Renal cortex interstitium (tissue), 15 donors: ENCODE measurements at places on chromosomes 3 and 15.

GRCh38 chr3:189529468-189529867, 101.7 kb upstream of the TP63 start:
- DNase-seq, result no peak

- no peak for DNase-seq
Measured at GRCh38 chr3:117003501-117003900, 293.9 kb downstream of the TUSC7 start.

- no peak for DNase-seq
Measured at GRCh38 chr3:188780193-188781147, 391.3 kb upstream of the TPRG1 start.

DNA sequence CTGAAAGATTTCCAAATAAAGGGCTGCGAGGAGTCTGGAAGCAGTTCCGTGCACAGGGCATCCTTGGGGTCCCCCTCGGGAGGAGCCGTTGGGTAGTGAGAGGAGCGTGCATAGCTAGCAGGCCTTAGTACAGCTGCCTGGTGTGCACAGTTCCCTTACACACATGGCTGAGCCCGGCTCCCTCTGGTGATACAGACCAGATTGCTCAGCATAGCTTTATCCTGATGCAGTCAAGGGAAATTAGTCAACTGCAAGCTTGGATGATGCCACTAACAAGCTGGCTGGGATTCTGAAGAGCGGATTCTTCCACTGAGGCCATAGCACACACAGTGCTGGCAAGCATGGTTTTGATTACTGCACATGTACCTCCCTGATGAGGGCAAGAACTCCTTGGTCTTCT, 349.4 kb downstream of the LRTM1 start:
- DNase-seq, result no peak

GRCh38 chr3:21392526-21392925, 358.5 kb downstream of the ZNF385D start:
- no peak for DNase-seq

DNA sequence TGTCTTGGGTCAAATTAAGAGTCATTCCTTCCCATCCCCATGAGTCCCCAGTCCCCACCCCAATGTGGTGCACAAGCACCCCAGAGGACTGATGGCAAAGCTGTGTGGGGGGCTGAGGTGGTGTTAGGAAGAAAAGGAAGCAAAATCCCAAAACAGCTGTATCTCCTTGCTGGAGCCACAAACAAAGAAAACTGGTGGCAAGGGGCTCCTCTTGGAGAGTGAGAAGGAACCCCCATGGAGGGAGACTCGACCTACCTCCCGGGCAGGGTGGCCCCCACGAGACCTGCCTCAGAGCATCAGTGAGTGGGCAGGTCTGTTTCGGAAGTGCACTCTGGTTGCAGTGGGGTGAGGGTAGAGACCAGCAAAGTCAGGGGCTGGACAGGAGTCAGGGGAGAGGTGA, 29.2 kb downstream of the PRR23E start:
- no peak for DNase-seq

GRCh38 chr15:53324061-53324460, 435.4 kb downstream of the WDR72 start:
- no peak for DNase-seq

GRCh38 chr3:34207002-34207401, 408.6 kb downstream of the PDCD6IP start:
- no peak for DNase-seq

- DNase-seq, result no peak
Measured at GRCh38 chr3:71276531-71276930, 307.0 kb downstream of the FOXP1 start.

DNA sequence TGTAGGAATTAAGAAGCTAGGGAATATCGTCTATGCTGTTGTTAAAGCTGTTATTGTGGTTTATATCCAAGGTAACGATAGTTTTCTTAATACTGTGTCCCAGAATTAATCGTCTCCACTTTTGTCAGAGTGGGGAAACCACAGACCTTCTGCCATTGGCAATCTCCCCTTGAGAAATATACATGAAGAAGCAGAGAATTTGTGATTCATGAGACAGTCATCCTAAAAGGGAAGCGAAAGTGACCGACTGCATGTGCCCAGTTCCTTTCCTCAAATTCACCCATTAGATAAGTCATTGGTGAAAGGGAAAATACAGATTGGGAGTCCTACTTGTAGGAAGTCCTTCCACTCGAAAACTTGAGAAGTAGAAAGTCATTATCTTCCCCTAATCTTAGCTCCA, 26.6 kb downstream of the DIPK2A start:
- no peak for DNase-seq

DNA sequence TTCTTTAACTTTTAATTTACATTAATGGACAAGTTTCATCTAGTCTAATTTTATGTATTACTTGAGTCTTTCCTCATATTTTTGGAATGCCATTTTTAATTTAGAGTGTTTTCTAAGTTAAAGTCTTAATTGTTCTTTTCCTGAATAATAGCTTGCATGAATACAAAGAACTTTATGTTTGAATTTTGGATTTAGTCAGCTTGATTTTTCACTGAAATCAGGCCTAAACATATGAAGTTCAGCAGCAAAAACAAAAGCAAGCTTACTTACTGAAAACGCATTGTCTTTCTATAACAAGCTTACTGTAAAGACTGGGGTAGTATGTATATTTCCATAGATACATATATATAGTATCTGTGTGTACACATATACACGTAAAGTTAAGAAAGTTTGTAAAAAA, 126.0 kb downstream of the ZBTB20 start:
- DNase-seq, result no peak

DNA sequence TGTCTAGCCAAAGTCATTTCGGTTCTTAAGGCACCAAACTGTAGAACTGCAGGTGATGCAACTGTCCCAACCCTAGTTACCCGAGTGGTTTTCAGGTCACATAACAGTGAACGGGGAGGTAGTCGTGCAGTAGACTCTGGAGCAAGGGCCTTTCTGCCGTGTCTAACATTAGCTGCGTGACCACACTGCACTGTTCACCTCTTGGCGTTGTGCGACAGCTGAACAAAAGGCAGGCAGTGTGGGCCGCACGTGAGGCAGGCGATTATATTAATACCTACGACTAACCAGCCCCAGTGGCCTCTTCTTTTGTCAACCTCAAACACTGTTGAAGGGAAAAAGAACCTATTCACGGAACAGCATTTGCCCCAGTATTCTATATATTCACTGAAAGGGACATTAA, 2.8 kb downstream of the LRRN1 start:
- DNase-seq, result no peak

DNA sequence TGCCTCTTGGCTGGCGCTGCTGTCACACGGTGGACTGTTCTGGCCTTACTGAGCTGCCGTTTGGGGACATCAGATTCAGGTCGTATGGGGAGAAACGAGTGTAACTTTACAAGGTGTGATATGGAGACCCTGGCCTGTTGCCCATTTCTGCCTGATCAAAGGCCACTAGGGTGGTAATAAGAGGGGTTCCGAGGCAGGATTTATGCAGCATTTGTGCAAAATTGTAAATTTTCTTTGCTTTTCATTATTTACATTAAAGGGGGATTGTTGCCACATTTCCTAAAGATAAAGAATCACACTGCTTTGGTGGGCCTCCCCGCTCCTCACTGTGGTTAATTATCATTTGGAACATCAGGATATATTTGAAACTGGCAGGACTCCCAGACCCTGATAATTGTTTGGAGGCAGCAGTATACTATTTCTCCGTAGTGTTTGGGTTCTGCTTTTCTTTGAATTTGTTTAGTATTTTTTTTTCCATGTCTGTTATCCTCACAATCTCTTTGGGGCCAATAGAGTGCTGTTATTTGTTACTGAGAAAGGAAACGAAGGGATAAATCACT, 891 bp downstream of the NXPE3 start:
- DNase-seq, result no peak
